ENCODE measurements at places on chromosomes 16 and 17.
A peak's percentile ranks its signal among the peaks of the same experiment; 100 is the strongest.

- no peak for DNase-seq
Measured at GRCh38 chr16:2904922-2905240, 6.8 kb upstream of the FLYWCH1 start.

DNA sequence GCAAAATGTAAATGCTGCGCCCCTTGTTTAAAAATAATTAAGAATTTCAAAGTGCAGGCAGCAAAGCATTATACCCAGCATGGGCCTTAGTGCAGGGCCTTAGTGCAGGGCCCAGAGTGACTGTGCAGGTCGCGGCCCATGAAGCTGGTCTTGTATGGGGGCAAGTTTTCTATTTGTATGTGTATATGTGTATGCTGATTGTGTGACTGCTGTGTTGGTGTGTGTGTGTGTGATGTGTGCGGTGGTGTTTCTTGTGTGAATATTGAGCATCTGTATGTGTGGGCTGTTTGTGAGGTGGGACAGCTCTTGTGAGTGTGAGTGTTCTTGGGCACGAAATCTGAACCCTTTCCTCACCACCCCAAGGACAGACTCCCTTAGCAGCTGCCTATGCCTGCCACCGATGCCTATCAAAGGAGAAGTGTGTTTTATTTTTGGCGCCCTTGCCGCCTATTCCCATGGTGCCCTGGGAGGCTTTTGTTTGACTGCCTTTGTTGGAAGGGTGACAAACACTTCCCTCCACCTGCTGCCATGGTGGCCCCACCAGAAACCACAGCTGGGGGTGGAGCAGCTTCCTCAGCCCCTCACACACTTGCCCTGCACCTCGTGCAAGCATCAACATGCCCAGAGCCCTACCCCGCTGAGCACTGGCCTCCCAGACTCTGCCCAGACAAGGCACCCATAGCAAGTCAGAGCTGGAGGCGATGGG, 18.0 kb downstream of the CCR7 start:
- no peak for DNase-seq

GRCh38 chr16:17454162-17454730, 16.5 kb downstream of the XYLT1 start:
- DNase-seq = no peak

DNA sequence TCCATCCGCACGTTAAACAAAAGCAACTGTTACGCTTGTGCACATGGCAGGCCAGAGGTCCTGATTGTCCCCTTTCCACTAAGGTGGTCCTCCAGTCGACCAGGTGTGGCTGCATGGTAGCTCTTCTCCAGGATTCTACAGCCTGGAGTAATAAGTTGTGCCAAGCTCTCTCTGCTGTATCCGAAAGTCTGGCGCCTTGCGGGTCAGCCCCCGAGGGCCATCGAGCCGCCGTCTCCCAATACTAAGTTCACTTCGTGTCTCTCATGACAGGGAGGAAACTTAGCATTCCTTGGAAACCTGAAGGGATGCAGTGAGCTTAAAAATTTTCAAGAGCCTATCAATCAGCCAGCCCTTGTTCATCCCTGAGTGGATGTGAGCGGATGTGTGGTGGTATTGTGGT, 5.3 kb upstream of the ENDOV start:
- no peak for DNase-seq

- DNase-seq = no peak
Measured at GRCh38 chr17:46836500-46836899, 14.9 kb upstream of the WNT9B start.

- peak; percentile 12 for DNase-seq
Measured at GRCh38 chr16:67672739-67673662, 6.4 kb downstream of the C16orf86 start.

- DNase-seq = no peak
Measured at GRCh38 chr17:66373944-66374817, 71.8 kb downstream of the PRKCA start.
